ENCODE measurements at places on chromosomes 12 and 14. TPM values are rescaled to one million over a fixed set of nuclear protein-coding genes. Genes with fewer than 3 reads are reported as not detected.

Gene TSPAN19
- total RNA-seq = not detected

Gene GTF2H3
- 38.7 TPM for total RNA-seq

Gene C12orf50
- total RNA-seq = not detected

Gene CLECL1
- not detected for total RNA-seq

Gene RIN3
- 2.9 TPM for total RNA-seq

Gene TEX52
- total RNA-seq = not detected

Gene APOLD1
- total RNA-seq = 1.4 TPM

Gene OTX2
- total RNA-seq = not detected

Gene PLEKHD1
- 0.26 TPM for total RNA-seq

Gene TSHR
- not detected for total RNA-seq

Gene GUCY2C
- total RNA-seq = not detected

Gene DDX23
- total RNA-seq = 68.7 TPM

Gene OASL
- total RNA-seq = 0.79 TPM

Gene OR4E1
- not detected for total RNA-seq

Gene RNF31
- 25.8 TPM for total RNA-seq

Gene HOXC9
- not detected for total RNA-seq

GRCh38 chr12:118038137-118038536 lies 21.6 kb downstream of the RFC5 start:
- DNase-seq = no peak

DNA sequence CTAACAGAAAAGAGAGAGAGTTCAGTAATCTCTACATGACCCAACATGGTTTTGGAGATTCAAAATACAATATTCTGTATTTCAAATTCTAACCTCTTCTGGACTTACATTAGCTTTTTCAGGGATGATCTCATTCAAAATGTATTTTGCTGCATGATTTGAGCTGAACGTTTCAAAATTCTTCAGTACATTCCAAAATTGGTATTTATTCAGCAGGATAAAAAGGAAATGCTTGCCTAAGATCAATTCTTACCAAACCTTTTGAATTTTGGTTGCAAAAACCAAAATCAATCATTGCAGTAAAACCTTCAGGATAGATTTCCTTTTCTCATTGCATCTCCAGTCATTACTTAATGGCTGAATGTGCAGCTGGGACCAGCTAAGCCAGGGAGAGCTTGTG lies 1761.3 kb upstream of the SEL1L start:
- DNase-seq = peak; percentile 19

DNA sequence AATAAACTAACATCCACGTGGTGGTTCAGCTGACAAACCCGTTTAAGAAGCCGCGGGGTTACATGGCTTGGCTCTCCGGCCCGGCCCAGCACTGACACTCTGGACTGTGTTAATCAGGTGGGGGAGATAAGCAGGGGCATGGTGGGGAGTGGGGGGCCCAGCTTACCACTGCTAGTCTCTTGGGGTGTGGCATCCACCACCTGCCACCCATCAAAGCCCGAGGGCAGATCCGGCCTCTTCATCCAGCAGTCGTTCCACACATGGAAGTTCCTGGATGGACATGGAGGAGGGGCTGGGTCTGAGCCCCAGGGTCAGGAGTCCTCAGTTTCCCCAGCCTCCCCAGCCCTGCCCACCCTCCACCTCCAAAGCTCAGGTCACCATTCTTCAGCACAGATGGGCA lies 4.9 kb downstream of the TGM1 start:
- no peak for DNase-seq

- peak; percentile 71 for DNase-seq
These were observed 71.8 kb downstream of the ZNF664 start for GRCh38 chr12:124044809-124045321.

GRCh38 chr14:43877351-43877960 lies 629.6 kb downstream of the FSCB start:
- no peak for DNase-seq

DNA sequence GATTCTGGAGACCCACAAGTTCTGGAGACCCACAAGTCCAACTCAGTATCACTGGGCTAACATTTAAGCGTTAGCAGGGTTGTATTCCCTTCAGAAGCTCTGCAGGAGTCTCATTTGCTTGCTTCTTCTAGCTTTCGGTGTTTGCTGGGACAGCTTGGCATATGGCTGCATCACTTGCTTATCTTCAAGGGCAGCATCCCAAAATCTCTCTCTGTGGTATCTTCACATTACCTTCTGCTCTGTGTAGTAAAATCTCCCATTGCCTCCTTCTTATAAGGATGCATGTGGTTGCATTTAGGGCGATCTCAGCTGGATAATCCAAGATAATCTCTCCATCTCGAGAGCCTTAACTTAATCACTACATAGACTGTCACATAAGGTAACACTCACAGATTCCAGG lies 7.3 kb upstream of the CNTN1 start:
- DNase-seq = no peak

- no peak for DNase-seq
These were observed 64.9 kb downstream of the GPHN start for GRCh38 chr14:66572826-66573225.

DNA sequence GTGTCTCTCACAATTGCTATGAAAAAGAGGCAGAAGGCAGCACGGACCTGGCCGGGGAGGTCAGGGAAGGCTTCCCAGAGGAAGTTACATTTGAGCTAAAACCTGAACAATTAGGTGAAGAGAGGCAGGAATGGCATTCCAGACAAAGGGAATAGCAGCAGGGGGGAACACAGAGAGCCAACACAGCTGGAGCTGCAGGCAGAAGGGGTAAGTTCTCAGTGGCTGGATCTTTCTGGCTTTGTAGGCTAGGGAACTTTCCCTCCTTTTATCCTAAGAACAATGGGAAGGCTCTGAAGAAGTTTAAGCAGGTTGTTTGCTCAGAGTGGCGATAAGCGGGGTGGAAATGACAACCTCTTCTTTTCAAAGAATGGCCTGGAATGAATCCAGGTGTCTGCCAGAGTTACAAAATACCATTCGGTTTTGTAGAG lies 100.0 kb downstream of the PRIMA1 start:
- DNase-seq = no peak

DNA sequence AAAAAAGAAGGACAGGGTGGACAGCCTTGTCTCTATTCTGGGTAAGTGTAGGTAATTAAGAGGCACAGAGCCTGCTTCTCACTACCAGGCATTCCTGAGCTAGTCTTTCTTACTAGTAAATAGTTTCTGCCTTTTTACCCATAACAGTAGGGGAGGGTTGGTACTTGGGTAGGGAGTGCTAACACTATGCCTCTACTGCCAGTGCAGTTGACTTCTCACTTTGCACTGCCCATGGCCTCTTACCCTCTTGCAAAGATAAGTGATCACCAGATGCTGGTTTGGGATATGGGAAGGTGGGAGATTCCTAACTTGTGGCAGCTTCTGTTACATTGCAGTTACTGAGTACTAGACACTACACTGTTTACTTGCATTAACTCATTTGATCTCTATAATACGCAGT lies 11.6 kb downstream of the AHSA1 start:
- no peak for DNase-seq

- DNase-seq = no peak
These were observed 49.8 kb downstream of the SLC6A12 start for GRCh38 chr12:164207-164606.

DNA sequence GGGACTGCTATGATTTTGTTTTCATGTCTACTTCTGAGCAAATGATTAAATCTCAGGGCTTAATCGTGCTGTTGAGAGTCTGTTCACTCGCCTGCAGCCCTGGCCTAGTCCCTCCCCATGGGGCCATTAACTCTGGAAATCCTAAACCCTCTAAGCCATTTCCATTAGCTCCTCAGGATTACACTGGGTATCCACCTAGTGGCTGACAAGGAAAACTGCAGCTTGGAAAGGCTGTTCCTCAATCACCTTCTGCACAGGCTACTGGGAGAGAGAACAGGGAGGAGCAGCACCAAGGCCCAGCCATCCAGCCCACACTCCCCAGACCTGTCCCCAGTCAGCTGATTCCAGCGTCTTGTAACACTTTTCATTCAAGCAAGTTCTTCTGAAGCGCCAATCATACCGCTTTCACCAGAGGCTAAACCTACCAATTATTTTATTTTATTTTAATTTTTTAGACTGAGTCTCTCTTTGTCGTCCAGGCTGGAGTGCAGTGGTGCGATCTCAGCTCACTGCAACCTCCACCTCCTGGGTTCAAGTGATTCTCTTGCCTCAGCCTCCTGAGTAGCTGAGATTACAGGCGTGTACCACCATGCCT lies 48.7 kb downstream of the NEUROD4 start:
- DNase-seq = peak; percentile 52

- no peak for DNase-seq
These were observed 67.2 kb downstream of the WDR20 start for GRCh38 chr14:102206918-102207317.

GRCh38 chr12:46787496-46788055 lies 38.2 kb downstream of the SLC38A4 start:
- DNase-seq = no peak

- DNase-seq = no peak
These were observed 14.2 kb upstream of the OAS2 start for GRCh38 chr12:112964067-112964670.

GRCh38 chr14:34098045-34098984 lies 147.4 kb upstream of the EGLN3 start:
- peak; percentile 82 for DNase-seq

DNA sequence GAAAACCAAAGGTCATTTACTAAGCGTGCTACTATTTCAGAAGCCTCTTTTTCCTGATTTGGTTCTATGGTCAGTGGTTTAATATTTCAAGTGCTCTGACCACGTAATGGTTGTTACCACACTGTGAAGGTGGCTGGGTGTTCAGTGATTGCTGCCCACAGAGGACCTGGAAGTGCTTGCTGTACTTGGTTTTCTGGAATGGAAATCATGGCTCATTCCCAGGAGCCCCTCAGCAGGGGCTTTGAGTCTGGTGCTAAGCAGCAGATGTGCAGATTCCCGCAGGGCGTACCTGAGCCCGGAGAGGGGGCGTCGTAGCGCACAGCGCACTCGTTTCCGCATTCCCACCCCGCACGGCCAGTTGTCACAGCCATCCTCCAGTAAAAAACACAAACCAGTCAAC lies 50.5 kb downstream of the TRAF3 start:
- no peak for DNase-seq

GRCh38 chr14:72169521-72169920 lies 237.3 kb downstream of the RGS6 start:
- no peak for DNase-seq

DNA sequence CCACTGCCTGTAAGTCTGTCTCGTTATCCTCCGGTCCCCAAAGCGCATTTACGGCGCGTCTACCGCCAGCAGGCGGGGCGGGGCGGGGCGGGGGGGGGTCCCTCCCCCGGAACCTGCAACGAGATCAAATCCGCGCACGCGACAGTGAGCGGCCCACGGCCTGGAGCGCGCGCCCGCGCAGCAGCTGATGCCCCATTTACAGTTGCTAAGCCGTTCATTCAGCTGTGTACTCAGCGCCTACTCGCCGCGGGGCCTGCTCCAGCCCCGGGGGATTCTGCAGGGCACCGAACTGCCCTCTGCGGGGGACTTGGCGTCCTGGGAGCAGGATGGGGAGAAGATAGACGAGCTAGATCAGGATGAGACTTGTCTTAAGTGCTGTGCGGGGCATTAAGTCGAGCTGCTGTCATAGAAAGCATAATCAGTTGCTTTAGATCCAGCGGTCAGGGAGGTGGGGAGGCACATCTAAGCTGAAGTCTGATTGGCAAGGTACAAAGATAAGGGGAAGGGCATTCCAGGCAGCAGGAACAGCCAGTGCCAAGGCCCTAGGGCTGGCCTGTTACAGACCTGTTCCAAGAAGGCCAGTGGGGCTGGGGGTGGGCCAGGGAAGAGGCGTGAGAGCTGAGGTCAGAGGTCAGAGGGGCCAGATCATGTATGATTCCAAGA lies 1.4 kb upstream of the CCDC85C start:
- peak; percentile 51 for DNase-seq

DNA sequence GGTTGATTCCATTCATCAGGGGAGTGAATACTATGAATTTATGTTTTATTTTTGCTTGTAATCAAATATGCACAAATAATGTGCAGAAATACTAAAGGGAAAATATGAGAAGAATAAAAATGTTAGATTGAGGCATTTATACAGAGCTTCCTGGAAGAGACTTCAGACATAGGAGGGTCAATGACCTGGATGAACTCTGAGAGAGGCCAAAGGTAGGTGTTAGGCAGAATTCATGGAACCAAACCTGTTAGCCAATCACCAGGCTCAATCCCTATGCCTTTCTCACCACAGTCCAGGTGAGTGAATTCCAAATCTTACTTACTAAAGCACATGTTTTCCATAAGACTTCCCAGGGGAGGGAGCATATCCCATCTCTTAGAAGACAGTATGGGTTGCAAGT lies 130.4 kb upstream of the NTF3 start:
- no peak for DNase-seq

DNA sequence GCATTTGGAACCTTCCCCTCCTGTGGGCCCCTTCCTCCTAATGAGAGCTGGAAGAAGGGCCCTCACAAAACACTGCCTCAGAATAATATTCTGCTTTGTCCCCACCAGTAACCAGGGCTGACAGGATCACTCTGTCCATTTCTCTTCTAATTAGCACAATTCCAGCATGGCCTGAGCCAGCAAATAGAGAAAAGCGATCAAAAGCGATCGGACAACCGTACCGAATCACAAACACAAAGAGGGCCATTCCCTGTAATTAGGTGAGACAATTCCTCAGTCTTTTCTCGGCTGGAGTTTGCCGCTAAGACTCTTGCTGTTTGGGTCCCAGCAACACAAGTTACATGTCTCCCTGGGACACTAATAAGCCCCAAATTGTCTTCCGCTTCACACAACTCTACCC lies 35.6 kb upstream of the VSX2 start:
- DNase-seq = no peak

- DNase-seq = peak; percentile 94
These were observed 16.6 kb downstream of the HIP1R start for GRCh38 chr12:122851820-122852219.

GRCh38 chr12:104279164-104279563 lies 24.4 kb upstream of the EID3 start:
- DNase-seq = no peak

GRCh38 chr12:102960766-102961465 lies 3.4 kb downstream of the ASCL1 start:
- no peak for DNase-seq

DNA sequence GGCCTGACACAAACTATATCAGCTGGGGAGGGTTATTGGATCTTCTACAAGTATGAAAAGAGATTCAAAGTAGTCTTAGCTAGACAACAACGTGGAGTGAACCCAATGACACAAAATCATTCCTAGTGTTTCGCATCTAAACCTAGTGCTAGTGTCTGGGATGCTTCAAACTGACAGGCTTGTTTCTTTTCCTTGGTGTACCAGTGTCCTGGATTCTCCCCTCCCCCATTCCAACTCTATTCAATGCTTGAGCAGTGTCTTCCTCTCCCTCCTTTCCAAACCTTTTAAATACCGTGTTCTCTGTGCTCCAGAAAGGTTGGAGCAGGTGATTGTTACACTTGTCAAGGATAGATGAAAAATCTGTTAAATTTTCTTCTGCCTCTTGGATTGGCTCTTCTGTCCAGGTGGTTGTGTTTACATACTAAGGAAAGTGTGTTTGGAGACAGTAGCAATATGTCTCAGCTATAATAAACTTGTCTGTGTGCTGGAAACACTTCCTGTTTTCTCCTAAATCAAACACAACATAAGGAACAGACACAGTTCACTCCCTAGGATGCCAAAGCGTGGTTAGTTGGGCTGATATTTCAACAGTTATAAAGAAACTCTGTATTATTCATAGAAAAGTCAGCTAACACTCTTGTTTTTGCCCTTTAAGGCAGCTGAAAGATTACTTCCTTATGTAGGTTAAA lies 14.4 kb upstream of the GUCY2C start:
- DNase-seq = no peak

GRCh38 chr14:35576260-35576659 lies 42.3 kb downstream of the INSM2 start:
- peak; percentile 3 for DNase-seq
